ENCODE measurements at places on chromosomes 2 and 18. TPM values are rescaled to one million over a fixed set of nuclear protein-coding genes. Genes with fewer than 3 reads are reported as not detected.

Gene EN1
- total RNA-seq = 0.29 TPM

Gene RAD51AP2
- not detected for total RNA-seq

Gene SERPINB11
- not detected for total RNA-seq

Gene PIEZO2
- total RNA-seq = 46.7 TPM

Gene MERTK
- total RNA-seq = 0.72 TPM

Gene ZNF892
- 6.5 TPM for total RNA-seq

Gene ST8SIA5
- total RNA-seq = under 0.01 TPM

Gene ANKRD30BL
- total RNA-seq = 0.29 TPM

Gene DUSP2
- total RNA-seq = 3.3 TPM

Gene TNFRSF11A
- total RNA-seq = under 0.01 TPM

Gene TTC31
- total RNA-seq = 17.0 TPM

Gene ASXL3
- total RNA-seq = not detected

Gene ERBB4
- total RNA-seq = not detected

Gene RESP18
- not detected for total RNA-seq

Gene RAPGEF4
- total RNA-seq = 0.59 TPM

Gene LYPD6
- total RNA-seq = 0.59 TPM
